ENCODE measurements at places on chromosomes 5 and 9.

DNA sequence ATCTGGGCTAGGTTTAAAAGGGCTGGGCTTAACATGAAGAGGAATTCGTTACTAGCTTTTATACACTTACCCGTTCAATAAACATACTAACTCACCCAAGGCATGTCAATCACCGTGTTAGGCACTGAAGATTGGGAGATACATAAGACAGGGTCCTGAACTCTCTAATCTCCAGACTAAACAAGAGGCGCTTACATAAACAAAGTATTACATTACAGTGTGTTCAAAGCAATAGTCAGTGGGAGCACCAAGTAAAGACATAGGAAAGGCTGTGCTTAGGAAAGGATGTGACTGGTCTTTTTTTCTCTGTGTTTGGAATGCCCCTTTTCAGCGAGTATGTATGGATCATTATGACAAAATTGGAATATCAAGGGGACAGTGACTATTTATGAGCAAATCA lies 203.6 kb upstream of the ADRA1B start:
- DNase-seq = no peak

DNA sequence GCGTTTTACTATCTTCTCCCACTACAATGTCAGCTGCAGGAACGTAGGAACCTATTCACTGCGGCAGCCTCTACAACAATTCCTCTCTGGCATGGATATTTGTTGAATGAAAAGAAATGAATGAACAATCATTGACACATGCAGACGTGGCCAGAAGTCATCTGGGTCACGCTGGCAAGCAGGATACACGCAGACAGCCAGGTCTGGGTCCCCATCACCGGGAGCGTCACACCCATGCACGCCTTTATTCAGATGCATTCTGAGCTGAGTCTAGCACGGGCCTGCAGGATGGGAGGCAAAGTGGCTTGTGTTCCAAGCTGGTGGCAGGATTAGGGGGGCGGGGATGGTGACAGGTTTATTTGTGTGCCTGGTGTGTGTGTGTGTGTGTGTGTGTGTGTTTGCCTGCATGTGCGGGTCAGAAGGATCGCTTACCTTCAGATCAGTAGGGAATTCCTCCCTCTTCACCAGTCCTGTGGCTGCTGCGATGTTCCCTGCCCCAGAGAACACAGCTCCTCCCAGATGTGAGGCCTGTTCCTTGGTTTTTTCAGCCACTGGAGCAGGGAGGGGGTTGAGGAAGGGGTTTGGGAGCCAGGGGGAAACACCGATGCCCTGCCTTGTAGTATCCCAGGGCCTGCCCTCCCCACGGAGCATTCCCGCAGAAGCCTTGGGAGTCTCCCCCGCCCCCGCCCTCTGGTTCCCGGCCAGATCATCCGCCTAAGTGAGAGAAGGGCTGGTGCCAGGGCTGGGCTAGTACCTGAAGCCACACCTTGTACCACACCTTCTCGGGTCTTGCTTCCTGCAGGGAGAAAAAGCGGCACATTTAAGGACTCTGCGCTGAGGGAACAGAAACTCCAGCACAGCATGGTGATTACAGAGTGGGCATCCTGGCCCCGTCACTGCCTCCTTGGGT lies 4.1 kb downstream of the SNCB start:
- no peak for DNase-seq

- no peak for DNase-seq
Measured at GRCh38 chr5:13439430-13439829, 505.1 kb downstream of the DNAH5 start.

DNA sequence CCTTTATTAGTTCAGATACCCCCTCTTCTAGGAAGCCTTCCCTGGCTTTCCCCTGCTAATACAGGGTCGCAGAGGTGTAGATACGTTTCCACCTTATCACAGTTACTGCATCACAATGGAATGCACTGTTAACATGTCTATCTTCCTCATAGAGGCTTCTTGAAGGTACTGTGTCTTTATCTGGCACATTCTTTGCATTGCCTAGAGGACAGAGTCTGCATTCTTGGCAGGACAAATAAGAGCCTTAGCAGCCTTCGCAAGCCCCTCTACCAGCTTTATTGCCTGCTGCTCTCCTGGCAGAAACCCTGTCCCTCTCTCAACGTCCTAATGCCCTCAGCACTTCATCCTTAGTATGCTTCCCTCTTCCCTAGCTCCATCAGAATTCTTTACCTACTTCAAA lies 31.6 kb downstream of the SLC1A3 start:
- DNase-seq = no peak

DNA sequence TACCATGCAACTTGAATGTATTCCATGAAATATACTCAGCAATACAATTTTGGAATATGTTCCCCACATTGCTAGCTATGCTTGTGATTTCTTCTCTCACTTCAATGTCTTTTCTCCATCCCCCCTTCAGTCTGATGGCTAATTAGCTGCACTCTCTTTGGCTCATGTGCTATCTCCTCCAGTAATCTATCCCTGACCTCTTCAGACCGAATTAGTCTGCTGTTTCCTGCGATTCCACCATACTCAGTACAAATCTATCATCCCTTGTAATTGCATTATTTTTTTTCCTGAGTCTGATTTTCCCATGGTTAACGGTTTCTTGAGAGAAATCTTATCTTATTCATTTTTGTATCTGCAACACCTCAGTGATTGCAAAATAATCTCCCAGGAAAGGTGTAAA lies 360.7 kb upstream of the CDH10 start:
- DNase-seq = no peak

All from dermis blood vessel endothelial cell (primary cell).